ENCODE measurements at places on chromosomes 2 and 18.

GRCh38 chr2:226828191-226828590 lies 7.7 kb upstream of the RHBDD1 start:
- DNase-seq, result no peak

DNA sequence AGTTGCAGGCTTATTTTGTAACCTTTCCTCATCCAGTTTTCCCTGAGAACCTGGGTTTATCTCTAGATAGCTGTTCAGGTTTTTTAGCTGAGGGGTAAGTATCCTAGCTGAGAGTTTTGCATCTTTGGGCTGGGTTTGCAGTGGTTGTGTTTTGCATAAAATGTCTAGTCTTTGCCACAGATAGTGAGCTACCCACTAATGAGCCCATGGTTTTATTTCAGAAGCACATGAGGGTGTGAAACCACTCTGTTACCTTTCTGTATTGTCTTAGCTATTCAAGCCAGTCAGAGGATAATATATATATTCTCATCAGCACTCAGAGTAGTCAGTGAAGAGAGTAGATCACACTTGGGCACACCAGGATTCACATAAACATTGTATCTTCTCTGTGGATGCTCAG lies 24.6 kb upstream of the TXNDC2 start:
- DNase-seq, result no peak

- no peak for DNase-seq
These were observed 2.1 kb downstream of the FECH start for GRCh38 chr18:57584444-57584843.

- DNase-seq, result no peak
These were observed 26.7 kb downstream of the PLEKHA3 start for GRCh38 chr2:178506949-178507348.

DNA sequence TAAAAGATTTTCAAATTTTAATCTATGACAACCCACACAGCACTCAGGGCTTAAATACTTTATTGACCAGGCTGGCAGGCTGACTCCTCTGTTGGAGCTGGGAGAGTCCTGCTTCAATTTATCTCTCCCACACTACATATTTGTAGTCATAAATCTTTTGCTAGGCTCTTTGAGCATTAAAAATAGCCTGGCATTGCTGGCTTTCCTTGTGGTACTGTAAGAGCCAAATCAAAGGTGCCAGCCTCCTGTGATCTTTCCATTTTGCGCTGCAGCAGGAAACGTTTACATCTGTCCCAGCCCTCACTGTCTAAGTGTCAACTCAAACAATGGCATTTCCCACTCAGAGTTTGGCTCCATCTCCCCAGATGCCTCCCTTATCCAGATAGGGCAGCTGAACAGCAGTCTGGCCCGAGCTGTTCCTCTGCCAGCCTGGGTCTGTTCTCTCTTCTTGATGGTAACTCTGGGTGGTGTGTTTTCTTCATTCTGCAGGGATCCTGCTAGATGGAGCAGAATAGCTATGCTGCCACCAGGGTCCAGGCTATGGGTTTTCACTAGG lies 62.1 kb downstream of the LRRTM1 start:
- DNase-seq, result no peak

GRCh38 chr2:58358026-58358425 lies 116.9 kb upstream of the FANCL start:
- DNase-seq, result no peak

- no peak for DNase-seq
These were observed 96.9 kb downstream of the SPP2 start for GRCh38 chr2:234147335-234147861.

DNA sequence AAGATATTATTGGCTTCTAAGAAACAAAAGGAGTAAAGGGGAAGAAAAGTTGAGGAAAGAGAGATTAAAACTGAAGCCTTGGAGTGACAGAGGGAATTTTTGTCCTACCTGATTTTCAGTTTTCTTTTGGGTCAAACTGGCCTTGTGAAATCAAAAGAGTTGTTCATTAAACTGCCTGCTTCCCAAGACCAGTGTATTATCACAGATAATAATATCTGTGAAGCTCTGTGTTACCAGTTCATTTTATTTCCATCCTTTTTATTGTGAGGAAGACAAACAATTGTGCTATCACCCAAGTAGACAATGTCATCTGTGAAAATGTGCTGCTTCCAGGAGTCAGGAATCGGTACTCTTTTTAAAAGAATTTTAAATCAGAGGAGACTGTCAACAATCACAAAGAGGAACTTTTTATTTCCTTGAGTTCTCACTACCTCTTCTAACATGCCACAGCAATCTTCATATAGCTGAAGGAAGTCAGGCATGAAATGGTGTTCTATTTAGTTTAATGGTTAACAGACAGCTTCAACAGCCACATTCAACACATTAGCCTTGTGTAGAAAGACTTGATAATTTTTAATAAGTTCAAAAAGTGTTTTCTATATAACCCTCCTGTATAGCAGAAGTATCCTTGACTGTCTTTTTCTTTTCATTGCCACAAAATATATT lies 554.8 kb downstream of the PIK3C3 start:
- DNase-seq, result no peak

DNA sequence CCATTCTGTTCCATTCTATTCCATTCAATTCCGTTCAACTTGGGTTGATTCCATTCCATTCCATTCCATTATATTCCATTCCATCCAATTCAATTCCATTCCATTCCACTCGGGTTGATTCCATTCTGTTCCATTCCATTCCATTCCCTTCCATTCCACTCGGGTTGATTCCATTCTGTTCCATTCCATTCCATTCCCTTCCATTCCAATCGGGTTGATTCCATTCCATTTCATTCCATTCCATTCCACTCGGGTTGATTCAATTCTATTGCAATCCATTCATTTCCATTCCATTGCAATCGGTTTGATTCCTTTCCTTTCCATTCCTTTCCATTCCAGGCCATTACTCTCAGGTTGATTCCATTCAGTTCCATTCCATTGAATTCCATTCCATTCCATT lies 1138.4 kb downstream of the RPIA start:
- no peak for DNase-seq

DNA sequence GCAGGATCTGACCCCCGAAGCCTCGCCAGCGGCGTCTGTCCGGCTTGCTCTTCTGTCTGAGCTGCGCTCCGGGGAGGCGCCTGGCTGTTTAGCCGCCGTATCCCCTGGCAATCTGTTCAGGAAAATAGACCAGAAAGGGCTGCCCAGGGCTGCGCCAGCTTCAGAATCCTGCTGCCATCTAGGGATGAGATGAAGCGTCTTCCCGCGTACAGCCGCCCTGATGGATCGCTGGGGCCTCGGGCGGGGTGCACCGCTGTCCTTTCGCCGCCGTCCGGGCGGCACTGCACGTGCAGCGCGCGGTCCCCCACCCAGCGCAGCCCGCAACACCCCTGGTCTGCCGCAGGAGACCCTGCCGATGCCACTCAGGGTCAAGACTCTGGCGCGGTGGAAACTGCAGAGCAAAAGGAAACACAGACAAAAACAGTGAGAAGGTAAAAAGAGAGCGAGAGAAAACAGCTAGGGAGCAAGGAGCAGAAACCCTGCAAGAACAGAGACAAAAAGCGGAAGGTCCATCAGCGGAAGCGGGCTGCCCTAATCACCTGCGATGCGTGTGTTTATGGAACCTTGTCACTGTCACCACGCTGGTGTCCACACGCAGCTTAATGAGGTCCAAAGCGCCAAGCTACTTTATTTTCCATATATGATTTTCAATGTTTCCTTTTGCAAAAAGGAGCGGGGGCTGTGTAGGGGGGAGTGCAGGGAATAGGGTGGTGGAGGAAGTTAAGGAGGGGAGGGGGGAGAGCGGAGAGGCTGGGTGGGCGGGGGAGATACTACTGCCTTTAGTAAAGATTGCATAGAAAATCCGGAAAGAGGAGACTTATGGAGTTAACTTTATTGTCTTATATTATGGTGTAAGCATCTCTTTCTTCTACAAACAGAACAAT lies 2113.3 kb upstream of the PIK3C3 start:
- peak; percentile 93 for DNase-seq

GRCh38 chr2:15804246-15804619 lies 136.1 kb upstream of the MYCN start:
- DNase-seq, result no peak

DNA sequence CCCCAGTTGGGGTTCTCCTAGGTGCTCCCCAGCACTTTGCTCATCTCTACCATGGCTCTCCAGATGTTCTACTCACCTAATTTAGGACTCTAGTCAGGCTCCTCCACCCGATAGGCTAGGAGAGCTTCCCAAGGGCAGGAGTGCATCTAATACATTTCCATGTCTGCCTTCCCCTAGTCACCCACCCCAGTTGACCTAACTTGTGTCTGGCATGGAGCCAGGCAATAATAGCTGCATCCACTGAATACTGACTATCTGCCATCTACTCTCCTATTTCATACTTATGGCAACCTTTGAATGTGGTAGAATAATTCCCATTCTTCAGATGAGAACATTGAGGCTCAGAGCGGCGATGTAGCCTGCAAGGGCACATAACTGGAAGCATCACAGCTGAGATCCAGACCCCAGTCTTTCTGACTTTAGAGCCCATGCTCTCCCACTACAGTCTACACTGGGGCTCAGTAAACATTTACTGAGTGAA lies 71.8 kb upstream of the YWHAQ start:
- DNase-seq, result no peak

- no peak for DNase-seq
These were observed 781 bp downstream of the FARP2 start for GRCh38 chr2:241356871-241357260.

DNA sequence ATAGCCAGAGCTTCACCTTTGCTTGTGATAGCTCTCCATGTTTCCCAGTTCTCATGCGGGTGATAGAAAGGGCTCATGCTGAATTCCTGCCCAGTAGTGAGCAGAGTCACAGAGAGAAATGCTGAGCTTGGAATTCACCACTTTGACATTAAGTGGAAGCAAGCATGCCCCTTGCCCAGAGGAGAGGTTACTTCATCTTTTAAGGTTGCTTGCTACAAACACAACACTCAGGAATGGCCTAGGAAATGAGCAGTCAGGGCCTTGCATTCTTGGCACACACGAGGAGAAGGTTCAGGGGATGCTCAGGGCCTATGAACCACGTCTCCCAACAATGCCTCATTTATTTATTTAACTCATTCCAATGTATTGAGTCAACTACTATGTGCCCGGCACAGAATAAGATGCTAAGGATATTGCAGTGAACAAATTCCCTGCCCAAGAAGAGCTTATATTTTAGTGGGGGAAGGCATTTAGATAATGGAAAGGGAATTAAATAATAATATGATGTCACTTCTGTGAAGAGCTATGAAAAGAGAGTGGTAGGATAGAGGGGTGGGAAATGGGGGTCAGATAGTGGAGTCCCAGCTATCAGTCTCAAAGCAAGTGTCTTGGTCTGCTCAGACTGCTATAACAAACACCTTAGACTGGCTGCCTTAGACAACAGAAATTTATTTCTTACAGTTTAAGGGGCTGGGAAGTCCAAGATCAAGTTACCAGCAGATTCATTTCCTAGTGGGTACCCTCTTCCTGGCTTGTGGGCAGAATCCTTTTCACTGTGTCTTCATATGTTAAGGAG lies 42.1 kb downstream of the DDX18 start:
- no peak for DNase-seq

DNA sequence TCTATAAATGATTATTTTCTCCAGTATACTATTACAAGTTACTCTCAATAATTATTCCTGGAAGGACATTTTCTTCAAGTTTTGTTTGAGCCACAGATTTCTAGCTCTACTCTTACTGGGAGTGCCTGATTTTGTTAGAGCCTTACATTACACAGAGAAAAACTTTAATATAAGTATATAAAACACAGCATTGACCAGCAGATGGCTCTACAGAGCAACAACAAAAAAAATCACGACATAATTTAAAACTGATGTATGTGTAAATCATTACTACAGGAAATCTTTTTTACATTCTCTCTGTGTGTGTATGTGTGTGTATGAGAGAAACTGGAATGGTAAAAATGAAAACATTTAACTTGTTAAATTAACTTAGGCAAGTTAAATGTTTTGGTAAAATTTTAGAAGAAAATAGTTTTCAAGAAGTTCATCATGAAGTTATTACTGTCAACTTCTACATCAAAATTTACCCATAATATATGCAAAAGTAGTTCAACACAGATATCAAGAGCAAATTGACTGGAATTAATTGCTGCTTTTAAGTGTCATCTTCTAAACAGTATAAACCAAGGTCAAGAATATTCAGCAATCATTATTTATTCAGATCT lies 103.3 kb downstream of the MDH1 start:
- peak; percentile 78 for DNase-seq

- no peak for DNase-seq
These were observed 59.7 kb downstream of the CYP1B1 start for GRCh38 chr2:38016219-38016618.

DNA sequence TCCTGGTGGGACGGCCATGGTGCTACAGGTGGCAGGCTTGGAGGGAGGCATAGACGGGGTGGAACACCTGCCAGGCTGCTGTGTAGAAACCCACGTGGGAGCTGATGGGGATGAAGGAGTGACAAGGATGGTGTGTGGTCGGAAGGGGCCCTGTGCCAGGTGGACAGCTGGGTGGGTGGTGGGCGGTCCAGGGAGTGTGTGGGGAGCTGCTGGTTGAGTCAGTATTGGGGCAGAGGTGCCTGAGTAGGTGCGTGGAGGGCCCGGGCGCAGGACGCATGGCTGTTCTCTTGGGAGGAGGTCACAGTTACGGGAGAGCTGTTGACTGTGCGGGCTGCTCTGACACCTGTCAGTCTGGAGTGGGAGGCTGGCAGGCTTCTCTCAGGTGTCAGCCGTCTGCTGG lies 12.6 kb upstream of the D2HGDH start:
- DNase-seq, result no peak

DNA sequence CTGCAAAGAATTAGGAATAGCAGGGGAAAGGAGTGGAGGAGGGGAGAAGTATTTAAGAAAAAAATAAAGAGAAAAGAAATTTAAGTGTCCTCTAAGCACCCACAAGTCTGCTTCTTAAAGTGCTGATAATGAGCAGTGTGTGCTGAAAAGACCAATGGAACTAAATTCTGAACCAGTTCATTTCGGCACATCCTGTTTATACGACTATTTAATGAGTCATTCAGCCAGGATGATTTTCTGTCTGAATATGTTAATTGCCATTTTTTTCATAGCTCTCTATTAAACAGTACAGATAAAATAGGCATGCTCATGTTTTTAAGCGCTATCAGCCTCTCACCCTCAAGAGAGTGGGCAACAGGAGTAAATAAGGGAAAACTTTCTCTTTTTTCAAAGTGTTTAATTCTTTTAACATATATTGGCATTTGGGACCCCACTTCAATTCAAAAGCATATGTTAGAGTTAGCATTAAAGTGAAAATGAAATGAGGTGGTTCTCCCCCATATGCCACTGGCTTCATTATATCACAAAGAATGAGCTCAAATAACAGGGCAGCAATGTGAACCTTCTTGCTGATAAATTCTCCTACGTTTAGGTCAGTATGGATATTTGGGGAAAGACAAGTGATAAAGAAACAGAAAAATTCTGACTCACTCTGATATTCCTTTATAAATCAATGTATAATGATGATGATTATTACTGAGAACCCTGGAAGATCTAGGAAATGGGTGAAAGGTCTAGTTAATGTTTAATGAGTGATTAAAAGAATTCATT lies 87.5 kb downstream of the TCF4 start:
- no peak for DNase-seq
